Hematopoietic multipotent progenitor cell (in vitro differentiated cells): ENCODE measurements at places on chromosomes 5 and 9.

DNA sequence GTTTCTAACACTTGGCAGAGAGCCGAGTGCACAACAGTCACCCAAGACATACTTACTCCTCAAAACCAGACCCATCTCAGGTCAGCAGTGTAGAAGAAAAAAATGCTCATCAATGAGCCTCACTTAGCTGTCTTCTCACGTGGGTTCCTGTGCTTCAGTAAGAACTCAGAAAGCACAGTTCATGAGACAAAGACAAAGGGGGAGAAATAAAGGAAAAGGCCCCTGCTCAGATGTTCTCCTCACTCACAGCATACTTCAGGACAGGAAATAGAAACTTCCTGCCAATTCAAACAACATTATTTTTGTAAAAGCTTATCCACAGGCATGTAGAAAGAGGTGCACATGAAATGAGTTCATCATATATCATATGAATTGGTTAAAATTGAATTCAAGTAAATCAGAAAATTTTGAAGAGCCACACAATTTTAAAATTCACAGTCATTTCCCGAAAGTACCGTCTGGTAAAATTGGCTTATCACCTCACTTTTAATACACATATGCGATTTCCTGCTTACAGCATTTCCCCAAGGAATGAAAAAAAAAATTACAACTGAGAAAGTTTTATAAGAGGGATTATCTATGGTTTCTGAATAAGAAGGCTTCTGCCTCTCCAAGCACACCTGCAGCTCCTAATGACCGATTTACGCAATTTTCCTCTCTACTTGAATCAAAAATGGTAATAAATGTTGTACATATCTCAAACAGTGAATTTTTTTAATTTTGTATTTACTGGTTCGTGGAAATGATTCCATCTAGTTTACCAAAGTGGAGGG, 328.3 kb downstream of the TMEM167A start:
- DNase-seq = peak; percentile 31

DNA sequence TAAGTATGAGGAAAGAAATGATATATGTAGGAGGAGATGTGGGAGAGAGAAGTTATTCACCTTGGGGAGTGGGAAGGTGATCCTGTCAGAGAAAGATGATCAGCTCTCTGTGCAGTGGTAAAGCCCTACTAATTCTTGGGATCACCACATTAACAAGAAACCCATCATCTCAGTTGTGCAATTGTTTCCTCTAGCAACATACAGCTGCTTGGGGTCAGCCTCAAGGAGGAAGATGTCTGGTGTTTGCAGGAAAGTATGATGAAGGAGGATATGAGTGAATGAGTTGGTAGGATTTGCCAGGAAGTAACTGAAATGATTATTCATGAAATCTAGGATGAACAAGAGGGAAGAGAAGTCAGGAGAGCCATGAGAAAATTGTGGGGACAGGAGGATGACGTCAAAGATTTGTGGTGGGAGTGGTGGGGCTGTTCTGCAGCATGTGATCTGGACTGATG, 50.1 kb downstream of the TNFSF8 start:
- no peak for DNase-seq

GRCh38 chr5:9151684-9152427, 394.0 kb downstream of the SEMA5A start:
- no peak for DNase-seq

DNA sequence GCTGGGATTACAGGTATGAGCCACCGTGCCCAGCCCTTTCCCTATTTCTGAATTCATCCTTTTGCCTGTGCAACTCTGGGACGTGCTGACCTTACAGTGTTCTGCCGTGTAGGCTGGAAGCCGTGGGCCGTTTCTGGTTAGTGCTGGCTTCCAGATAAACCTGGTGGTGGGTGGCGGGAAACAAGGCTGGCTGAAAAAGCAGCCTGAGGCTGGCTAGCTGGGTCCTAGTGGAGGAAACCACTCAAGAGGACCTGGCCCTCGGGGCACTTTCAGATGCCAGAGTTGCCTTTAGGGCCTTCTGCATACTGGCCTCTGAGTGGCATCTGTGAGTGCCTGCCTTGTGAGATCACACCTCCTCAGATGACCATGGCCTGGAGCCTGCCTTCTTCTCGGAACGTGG, 26.9 kb downstream of the GALNT12 start:
- DNase-seq = no peak

GRCh38 chr5:37631939-37632338, 207.9 kb downstream of the GDNF start:
- no peak for DNase-seq

DNA sequence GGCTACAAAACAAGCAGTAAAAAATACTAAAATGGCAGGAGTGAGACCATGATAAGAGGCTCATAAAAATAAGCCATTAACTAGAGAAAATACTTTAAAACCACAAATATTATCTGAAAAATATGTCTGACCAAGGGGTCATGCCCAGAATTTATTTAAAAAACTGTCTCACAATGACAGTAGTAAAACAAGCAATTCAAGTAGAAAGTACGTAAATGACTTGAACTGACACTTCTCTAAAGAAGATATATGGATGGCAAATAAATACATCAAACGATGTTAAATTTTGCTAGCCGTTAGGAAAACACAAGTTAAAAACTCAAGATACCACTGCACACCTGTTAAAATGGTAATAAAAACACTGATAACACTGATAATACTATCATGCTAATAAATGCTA, 353.9 kb upstream of the GRAMD2B start:
- no peak for DNase-seq

DNA sequence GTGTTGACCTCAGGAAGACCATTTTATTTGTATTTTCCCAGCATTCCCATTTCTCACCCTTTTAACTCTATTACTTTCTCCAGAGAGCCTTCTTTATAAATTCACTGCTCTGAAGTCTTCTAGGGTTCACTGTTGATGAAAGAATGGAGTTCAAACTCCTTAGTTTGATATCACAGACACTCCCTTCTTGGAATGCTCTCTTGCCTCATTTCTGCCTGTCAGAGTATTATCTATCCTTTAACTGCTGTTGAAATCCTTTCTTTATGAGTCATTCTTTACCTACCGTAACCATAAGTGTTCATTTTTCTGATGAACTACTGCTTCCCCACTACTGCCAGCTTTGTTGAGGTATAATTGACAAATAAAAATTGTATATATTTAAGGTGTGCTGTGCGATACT, 4.3 kb downstream of the RIC1 start:
- no peak for DNase-seq

DNA sequence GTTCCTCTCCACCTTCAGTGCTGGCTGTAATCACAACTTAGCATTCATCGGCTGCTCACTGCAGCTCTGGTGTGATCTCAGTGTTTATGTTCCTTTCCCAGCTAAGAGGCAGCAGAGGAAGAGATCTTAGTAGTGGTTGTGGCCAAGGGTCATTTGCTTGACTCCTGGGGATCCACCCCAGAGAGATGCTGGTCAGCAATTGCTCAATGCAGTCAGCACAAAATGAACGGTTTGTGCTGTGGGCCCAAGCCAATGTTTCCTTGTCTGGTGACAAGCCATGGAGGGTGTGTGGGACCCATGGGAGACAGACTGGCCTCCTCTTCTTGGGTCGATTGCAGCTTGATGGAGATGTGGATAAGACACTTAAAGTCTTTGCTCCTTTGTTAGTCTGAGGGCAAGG, 16.1 kb upstream of the FRMD3 start:
- no peak for DNase-seq

DNA sequence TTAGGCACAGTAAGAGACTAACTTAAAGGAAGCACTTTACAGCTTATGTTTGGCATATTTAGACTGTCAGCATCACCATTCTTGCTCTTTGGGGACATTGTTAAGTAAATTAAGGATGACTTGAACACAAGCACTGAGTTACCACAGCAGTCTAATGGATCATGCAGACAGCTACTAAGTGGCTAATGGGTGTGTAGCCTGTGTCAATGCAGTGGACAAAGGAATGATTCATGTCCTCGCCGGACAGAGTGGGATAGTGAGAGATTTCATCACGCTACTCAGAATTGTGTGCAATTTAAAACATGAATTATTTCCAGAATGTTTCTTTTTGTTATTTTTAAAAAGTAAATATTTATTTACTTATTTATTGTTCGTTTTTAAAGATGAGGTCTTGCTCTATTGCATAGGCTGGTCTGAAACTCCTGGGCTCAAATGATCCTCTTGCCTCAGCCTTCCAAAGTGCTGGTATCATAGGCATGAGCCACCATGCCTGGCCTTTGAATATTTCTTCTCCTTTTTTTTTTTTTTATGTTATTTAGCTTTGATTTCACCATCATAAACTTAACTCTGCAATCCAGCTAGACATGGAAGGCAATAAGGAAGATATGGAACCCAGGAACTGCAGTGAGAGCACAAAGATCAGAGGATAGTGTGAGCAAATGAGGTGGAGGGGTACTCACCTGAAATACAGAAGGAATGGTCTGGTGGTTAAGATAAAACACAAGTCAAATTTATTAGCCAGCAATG, 53.0 kb upstream of the KLF4 start:
- no peak for DNase-seq

- DNase-seq = no peak
Measured at GRCh38 chr5:57447658-57448057, 35.0 kb downstream of the ACTBL2 start.

DNA sequence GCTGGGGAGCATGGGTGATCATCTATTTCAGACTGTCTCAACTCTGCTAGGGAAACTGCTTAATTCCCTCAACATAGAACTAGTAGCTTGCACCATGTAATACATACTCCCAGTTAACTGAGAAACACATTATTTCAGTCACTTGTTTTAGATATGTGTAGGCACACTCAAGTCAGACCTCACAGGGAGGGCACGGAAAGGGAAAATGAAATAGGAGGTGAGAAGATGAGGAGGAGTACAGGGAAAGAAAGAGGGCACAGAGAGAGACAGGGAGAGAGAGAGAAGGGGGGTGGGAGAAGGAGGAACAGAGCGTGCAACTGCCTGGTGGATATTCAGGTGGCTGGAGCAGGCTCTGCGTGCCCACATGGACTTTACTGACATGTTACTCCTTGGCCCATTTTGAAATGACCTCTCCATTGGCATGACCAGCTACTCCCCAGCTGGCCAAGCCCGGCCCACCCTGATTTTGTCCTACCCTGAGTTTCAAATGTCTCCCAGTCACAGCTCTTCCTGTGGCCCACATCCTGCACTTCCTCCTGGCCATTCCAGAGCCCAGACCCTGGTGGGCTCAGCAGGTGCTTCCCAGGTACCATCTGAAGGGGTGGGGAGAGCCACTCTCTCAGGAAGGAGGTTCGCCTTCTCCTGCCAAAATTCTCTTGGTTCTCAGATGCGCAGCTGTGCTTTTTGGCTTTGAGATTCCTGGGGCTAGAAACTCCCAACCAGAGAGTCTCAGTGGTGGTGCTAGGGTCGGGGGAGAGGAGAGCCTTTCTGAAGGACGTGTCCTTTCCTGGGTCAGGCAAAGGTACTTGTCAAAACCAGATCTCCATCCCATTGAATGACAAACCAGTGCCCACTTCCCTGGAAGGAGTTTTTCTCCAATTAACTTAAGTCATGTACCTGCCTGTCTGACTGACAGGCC, 229.4 kb downstream of the FSTL4 start:
- no peak for DNase-seq
